NCI-H460 (cell line): ENCODE measurements at places on chromosomes 5 and 9. TPM values are rescaled to one million over a fixed set of nuclear protein-coding genes. Genes with fewer than 3 reads are reported as not detected.

GRCh38 chr5:96455789-96456188 is 22.7 kb upstream of the PCSK1 start:
- no peak for DNase-seq

DNA sequence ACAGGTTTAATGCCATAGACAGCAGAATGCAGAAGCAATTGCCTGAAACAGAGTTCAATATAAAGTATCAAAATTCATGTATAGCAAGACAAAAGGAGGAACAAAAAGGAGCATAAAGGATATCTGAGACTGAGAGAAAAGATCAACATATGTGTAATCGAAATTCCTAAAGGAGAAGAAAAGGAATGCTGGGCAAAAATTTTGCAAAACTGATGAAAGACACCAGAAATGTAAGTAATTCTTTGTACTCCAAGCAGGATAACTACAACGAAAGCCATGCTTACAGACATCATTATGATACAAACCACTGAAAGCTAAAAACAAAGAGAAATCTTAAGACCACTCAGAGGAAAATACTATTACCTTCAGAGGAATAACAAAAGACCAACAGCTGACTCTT is 72.8 kb upstream of the MTAP start:
- no peak for DNase-seq

ORM2 gene
- not detected in 2 replicates for total RNA-seq

TRIM7 gene
- 46.8 and 54.3 TPM in 2 replicates for total RNA-seq

DNA sequence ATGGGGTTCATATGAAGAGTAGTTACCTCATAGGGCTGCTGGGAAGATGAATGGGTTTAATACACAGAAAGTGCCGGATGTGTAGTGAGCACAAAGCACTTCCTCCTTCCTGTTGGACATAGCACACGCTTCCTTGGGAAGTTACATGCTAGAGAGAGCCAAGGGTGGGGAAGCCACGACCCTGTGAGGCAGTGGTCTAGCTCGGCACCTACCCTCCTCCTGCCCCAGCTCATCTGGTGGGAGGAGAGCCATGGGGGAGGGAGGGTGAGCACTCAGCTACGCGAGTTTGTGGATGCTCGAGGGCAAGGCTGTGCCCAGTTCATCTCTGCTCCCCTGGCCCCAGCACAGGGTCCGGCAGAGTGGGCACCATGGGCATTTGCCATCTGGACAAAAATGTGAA is 43.6 kb upstream of the NEK6 start:
- no peak for DNase-seq

- no peak for DNase-seq
These were observed 1101.8 kb downstream of the TAF11L14 start for GRCh38 chr5:18736051-18736398.

DNA sequence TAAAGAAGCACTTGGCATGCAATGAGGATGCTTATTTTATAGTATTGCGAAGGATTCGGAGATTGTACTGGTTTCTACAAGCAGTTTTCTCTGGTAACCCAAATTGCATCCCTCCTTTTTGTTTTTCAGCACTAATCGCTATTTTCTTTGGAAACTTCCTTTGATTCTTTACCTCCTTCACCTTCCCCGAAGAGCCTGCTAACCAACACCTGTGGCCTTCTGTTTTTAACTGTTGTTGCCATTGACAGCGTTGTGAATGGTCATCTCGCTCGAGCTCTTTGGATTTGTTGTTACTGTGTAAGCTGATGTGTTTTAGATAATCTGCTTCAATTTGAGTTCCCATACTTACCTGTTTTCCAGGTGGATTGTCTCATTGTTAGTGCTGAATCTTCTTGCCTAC is 1.1 kb downstream of the CNOT6 start:
- no peak for DNase-seq

GARIN3 gene
- total RNA-seq, result not detected in 2 replicates

DNA sequence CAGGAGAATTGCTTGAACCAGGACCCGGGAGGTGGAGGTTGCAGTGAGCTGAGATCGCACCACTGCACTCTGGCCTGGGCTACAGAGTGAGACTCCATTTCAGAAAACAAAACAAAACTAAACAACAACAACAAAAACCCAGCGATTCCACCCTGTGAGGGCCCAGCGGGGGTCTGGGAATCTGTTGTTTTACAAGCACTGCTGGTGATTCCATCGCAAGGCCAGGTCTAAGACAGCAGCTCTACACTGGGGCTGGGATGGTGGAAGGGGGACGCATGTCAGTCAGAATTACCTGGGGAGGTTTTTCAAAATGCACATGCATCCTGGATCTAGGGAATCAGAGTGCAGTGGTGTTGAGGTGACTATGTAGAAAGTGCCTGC is 90.9 kb downstream of the ANKRD55 start:
- DNase-seq, result no peak

DNA sequence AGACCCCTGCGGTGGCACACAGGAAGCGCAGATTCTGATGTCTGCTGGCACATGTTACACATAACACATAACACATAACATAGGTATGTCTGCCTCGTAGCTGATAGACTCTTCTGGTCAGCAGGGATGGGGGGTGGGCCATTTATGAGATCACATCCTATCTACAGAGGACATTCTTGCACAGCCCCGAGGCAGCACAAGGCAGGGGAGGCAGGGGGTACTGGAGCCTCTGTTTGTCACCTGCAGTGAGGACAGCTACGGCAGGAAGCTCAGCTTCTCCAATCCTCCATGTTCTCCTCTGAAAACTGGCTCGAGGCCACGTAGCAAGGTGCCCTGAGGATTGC is 16.7 kb upstream of the MED10 start:
- DNase-seq, result no peak

DNA sequence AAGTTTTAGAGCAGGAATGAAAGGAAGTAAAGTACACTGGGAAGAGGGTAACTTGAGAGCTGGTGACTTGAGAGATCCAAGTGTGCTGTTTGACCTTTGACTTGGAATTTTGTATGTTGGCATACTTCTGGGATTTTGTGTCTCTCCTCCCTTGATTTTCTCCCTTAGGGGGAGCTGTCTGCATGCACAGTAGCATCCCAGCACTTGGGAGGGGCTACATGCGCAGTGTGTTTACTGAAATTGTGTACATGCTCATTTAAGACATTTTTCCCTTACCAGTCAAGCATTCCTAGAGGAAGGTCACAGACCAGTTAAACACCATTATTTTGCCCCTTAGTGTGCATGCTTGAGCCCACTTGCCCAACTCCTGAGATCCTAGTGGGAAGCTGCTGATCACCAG is 120.1 kb downstream of the ZNF622 start:
- no peak for DNase-seq

ZDHHC11B gene
- total RNA-seq, result 0.26 and 0.42 TPM in 2 replicates

GRCh38 chr9:93900971-93901861 is 53.9 kb downstream of the BARX1 start:
- no peak for DNase-seq

DNA sequence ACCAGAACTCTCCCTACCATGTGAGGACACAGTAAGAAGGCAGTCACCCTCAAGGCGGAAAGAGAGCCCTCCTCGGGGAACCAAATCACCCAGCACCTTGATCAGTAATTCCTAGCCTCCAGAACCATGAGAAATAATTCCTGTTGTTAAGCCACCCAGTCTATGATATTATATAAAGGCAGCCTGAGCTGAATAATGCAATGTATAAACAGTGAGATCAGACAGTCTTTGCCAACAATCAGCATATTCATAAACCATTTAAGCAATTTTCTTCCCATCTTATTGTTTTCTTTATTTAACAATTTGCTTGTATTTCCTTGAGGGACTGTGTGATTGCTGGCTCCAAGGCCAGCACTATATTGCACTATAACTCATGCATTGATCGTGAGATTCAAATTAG is 144.4 kb upstream of the DAPK1 start:
- DNase-seq, result no peak

TMOD1 gene
- total RNA-seq, result 1.9 and 2.2 TPM in 2 replicates

- DNase-seq, result no peak
These were observed 985.7 kb upstream of the WWC1 start for GRCh38 chr5:167305591-167306213.

ARRDC3 gene
- total RNA-seq, result 31.4 and 38.4 TPM in 2 replicates

ARAP3 gene
- total RNA-seq, result 2.9 and 3.7 TPM in 2 replicates

DNA sequence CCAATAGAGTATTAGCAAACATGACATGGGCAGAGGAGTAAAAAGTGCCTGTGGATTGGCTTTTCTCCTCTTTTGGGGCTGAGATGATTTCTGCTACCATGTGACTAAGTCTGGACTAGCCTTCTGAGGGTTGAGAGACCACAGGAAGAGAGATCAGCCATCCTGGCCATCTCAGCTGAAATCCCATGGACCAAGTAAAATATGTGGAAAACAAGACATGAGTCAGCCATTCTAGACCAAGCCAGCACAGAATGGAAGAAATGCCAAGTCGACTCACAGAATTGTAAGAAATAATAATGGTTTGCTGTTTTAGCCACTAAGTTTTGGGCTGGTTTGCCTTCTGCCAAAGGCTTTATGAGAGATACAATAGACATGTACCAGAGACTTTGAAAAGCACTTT is 377.8 kb downstream of the CHSY3 start:
- DNase-seq, result no peak

GRCh38 chr9:16729651-16730050 is 140.8 kb downstream of the BNC2 start:
- DNase-seq, result no peak

- no peak for DNase-seq
These were observed 17.1 kb downstream of the FBP1 start for GRCh38 chr9:94622087-94622800.

GRCh38 chr5:1781726-1782384 is 17.8 kb downstream of the MRPL36 start:
- DNase-seq, result no peak

GRCh38 chr5:27437594-27438200 is 399.3 kb upstream of the CDH9 start:
- DNase-seq, result no peak

- no peak for DNase-seq
These were observed 9.5 kb downstream of the IRF1 start for GRCh38 chr5:132480893-132481595.

DNA sequence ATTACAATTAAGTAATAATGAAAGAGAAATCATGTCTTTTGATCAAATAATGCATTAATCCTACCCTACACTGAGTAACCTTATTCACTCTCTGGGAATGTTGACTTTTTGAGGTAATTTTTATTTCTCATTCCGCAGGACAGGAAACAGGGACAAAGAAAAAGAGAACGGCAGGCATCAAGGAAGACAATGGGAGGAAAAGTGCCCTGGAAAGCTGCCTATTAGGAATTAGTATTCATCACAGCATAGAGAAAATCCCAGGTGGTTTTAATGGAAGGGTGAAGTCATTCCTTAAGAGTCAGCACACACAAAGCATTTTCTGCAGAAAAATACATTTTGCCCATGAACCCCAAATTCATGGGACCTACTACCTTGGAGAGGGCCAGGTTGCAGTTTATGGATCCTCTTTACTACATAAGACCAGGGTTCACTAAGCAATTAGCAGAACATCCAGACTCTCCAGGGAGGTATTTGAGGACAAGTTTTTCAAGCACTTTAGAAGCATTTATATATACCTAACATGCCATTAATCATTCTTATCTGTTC is 9.4 kb downstream of the FSTL4 start:
- no peak for DNase-seq

- DNase-seq, result no peak
These were observed 7.6 kb downstream of the KIF24 start for GRCh38 chr9:34321451-34321850.

C9 gene
- total RNA-seq, result not detected in 2 replicates

- DNase-seq, result no peak
These were observed 16.8 kb upstream of the PTGES start for GRCh38 chr9:129769669-129770068.
